ENCODE measurements at places on chromosomes 1 and 21. TPM values are rescaled to one million over a fixed set of nuclear protein-coding genes. Genes with fewer than 3 reads are reported as not detected.
A peak's percentile ranks its signal among the peaks of the same experiment; 100 is the strongest.

- H3K27ac ChIP-seq = no peak overlapping the region
- no peaks in the 10 kb centered on the region for H3K27me3 ChIP-seq
- no peaks in the 10 kb centered on the region for H3K36me3 ChIP-seq
- no peak for DNase-seq
- peaks cover 14% of the 10 kb centered on the region for H3K4me1 ChIP-seq
Observed at GRCh38 chr1:27878039-27878438, 5.7 kb downstream of the THEMIS2 start.

GRCh38 chr1:152035539-152036266, 1.1 kb downstream of the S100A11 start:
- peak overlapping the region; percentile 88 for H3K27ac ChIP-seq
- H3K4me3 ChIP-seq = peak overlapping the region; percentile 93
- no peaks in the 10 kb centered on the region for H3K27me3 ChIP-seq

DNA sequence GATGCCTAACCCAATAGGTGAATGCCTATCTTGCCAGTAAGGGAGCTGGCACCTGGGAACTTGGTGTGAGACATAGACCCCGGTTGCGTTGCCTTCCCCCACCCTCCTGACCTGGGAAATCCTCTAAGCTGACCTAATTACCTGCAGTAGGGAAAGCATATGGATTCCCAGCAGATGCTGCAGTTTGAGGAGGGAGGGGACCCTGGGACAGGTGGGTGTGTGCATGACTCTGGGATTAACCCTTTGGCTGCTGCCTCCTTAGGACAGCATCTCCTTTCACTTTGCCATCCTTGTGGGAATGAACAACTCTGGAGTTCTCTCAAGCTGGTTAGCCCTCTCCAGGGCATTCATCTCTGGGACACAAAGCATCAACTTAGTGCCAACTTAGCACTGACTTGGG, 16.4 kb upstream of the NFASC start:
- H3K4me3 ChIP-seq = no peak overlapping the region
- peaks cover 22% of the 10 kb centered on the region for H3K27me3 ChIP-seq
- H3K36me3 ChIP-seq = no peaks in the 10 kb centered on the region
- DNase-seq = no peak
- no peak overlapping the region for H3K27ac ChIP-seq
- H3K4me1 ChIP-seq = no peaks in the 10 kb centered on the region

The UBASH3A gene
- 41.1 TPM for total RNA-seq

The CDK18 gene
- 6.5 TPM for total RNA-seq
